ENCODE measurements at places on chromosomes 11 and 22.

DNA sequence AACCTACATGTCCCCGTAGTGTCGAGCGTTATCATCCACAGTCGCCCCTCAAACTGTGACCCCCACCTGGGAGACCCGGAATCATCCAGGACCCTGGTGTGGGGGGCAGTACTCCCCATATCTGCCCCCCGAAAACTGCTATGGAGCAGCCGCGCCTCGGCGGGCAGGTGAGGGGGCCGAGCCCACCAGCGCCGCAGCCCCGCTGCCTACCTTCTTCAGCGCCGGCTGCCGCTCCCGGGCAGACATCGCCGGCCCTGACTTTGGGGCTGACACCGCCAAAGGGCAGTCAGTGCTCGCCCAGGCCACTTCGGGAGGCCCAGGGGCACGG, 825 bp downstream of the ARHGAP20 start:
- DNase-seq = no peak

DNA sequence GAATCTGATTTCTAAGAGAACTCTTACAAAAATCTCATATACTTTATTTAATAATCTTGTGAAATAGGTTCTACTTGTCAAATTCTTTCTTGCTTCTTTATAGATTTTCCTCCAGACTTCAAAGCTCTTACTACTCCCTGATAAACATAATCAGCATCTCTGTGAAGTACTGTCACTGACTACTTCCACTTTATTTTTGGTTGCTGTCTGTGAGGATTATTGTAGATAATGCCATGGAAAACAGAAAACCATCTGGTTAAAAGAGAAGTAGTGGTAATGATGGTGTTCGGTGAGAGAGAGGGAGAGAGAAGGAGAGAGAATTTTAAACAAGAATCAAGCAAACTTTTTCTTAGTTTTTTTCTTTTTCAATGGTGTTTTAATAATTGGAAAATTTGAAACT, 152.3 kb downstream of the TMEM135 start:
- DNase-seq = no peak

GRCh38 chr22:28955817-28956216, 72.4 kb downstream of the ZNRF3 start:
- DNase-seq = peak; percentile 75

- no peak for DNase-seq
Observed at GRCh38 chr11:94036096-94036495, 14.9 kb downstream of the HEPHL1 start.

GRCh38 chr11:64034411-64034811, 1.3 kb upstream of the FLRT1 start:
- no peak for DNase-seq

- DNase-seq = peak; percentile 25
Observed at GRCh38 chr22:41830174-41830573, 2.7 kb upstream of the SREBF2 start.

GRCh38 chr11:14029971-14030920, 67.7 kb downstream of the SPON1 start:
- DNase-seq = no peak

DNA sequence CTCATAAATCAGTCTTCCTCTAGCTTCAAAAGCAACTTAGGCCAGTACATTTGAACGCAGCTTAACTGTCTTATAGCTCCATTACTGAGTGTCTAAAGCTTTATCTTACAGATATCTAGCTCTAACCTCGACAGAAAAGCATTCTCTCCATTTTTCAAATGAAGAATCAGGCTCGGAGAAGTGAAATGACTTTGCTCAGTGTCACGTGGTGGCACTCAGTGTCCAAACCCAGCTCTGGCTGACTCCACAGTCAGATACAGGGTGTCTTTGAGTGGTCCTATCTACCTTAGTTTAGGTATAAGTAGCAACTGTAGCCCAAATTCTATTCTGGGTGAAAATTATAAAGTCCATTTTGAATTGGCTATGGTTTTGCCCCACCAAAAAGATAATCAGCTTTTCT, 38.7 kb upstream of the CHST1 start:
- no peak for DNase-seq

DNA sequence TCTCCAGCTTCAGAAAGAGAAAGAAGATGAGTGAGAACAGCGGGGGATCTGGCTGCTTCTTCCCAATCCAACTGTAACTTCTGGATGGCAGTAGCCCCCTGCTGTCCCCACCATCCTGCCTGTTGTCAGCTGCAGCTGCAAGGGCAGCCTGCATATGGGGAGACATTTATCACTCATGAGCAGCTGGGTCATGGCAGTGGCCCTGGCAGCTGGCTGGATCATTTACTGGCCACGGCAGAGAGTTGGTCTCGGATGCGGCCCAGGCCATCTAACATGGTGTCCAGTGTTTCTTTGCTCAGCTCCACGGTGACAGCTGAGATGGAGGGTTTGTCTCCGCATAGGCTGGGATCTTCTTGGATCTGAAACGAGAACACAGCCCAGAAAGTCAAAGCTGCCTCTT, 14.8 kb downstream of the COMMD9 start:
- DNase-seq = no peak

DNA sequence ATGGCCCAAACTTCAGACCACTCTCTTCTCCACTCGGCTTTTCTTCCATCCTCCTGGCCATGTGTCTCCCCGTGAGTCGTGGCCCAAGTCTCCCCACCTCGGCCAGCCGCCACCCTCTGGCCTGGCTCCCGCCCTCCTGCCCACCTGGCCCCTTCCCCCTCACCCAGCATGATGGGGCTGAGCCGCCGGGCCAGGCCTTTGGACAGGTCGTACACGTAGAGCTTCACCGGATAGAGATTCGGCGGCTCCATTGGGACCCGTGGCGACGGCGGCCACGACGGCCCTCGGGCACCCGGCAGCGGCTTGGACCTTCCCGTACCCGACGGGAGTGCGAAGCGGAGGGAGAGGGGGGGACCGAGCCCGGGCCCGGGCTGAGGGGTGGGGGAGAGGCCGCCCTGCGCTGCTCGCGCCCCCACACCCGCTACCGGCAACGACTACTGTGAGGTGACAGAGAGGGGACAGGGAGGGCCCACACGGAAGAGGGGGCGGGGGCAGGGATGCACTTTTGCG, at the start of gene DESI1:
DESI1 (minus strand) TSS at position 455 of the 510 bp plus-strand sequence; CDS start at position 251, 204 bp downstream.
- no peak for DNase-seq

Measured in CD4-positive, alpha-beta T cell treated with Interleukin-10 for 1 hour (primary cell).